ENCODE measurements at places on chromosomes 5 and 9. TPM values are rescaled to one million over a fixed set of nuclear protein-coding genes. Genes with fewer than 3 reads are reported as not detected.

SPATA31A3 gene
- total RNA-seq: not detected

SEMA4D gene
- 368 TPM for total RNA-seq

SPINK6 gene
- not detected for total RNA-seq

PGM5 gene
- not detected for total RNA-seq

FRMPD1 gene
- not detected for total RNA-seq

CARD6 gene
- total RNA-seq: 1.7 TPM

FLT4 gene
- total RNA-seq: 2.0 TPM

DNA sequence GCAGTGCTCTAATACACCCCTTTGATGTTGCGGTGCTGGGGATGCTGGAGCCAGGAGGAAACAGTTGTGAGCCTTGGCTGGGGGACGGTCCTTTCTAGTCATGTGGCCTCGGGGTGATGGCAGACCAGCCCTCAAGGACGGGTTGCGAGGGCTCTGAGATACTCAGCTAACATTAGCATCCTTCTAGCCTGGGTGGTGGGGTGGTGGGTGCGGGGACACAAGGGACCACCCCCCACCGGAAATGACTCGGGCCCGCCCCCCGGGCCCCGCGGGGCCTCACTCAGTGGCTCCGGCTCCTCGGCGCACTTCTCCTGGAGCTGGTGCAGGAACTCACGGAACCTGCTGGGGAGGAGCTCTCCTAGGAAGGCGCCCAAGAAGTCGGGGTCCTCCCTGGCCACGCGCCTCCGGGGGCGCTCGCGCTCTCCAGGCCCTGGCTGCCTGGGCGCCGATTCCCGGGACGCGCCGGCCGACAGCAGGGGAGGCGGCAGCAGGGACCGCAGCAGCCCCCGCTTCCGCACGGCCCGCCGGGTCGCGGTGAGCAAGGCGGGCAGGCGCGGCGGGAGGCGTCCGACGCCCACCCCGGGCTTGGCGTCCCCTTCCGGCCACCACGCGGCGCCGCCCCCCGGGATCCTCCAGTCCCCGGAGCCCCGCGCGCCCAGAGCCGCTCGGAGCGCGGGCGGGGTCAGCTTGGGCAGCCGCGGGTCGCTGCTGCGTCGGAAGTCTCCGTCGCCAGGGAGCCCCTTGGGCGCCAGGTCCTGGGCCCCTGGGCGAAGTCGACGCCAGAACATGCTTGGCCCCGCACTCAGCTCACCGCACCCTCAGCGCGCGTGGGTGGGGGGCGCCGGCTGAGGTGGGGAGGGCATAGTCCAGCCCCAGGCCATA, 873 bp downstream of the C9orf50 start:
- H3K27ac ChIP-seq: no peak overlapping the region
- H3K4me3 ChIP-seq: peak overlapping the region; percentile 3
- no peaks in the 10 kb centered on the region for H3K36me3 ChIP-seq
- DNase-seq: peak; percentile 72

GRCh38 chr9:22682536-22682935, 235.9 kb downstream of the DMRTA1 start:
- no peak overlapping the region for H3K4me3 ChIP-seq
- DNase-seq: no peak
- H3K27ac ChIP-seq: peak overlapping the region; percentile 70
- peaks cover 10% of the 10 kb centered on the region for H3K4me1 ChIP-seq

DNA sequence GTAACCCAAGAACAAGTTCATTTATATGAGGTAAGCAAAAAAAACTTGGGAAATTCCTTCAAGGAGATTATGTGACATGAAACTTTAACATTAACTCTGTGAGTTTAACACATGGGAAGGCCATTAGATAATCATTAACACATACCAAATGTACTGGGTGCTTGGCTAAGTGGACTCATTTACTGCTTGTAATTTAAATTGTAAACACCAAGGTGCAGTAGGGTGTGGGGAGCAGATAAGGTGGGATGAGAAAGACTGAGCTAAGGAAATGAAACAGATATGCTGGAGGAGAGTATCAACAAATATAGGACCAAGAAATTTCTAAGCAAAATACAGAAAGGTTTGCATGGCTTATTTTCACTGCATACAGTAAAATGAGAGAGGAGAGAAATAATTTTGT, 2384.8 kb upstream of the ACO1 start:
- H3K27me3 ChIP-seq: no peaks in the 10 kb centered on the region
- H3K4me1 ChIP-seq: no peaks in the 10 kb centered on the region
- H3K4me3 ChIP-seq: no peak overlapping the region
- no peak for DNase-seq
- H3K27ac ChIP-seq: no peak overlapping the region

DNA sequence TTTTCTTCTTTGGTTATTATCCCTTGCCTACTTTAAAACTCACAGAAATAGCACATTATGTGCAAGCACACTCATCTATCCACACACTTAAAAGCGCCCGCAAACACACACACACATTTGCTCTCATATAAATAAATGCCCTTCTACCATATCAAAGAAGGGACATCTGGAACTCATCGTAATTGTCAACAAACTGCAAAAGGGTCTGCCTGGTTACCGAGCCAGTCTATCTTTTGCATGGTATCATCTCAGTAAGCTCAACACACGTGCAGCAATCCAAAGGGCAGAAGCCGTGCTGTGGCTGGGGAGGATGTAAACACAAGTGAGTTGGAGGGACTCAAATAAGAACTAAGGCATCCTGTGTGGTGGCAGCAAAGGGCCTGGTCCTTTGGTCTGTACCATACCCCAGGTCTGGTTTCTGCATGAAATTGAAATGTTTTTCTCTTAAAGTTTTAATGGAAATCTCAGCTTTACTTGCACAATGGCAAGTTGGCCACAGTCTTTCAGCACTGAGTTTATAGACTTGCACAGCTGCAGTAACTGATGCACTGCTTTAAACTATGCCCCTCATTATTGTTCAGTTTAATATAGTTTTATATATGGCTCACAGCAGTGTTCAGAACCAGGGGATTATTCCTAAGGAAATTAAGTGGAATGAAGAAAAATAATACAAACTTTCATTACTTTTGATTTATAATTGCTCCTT, 331.0 kb downstream of the ADAMTS6 start:
- H3K4me1 ChIP-seq: no peaks in the 10 kb centered on the region
- H3K4me3 ChIP-seq: no peak overlapping the region
- no peaks in the 10 kb centered on the region for H3K27me3 ChIP-seq
- H3K36me3 ChIP-seq: no peaks in the 10 kb centered on the region
- H3K27ac ChIP-seq: no peak overlapping the region

- no peaks in the 10 kb centered on the region for H3K36me3 ChIP-seq
- H3K27me3 ChIP-seq: no peaks in the 10 kb centered on the region
- H3K4me3 ChIP-seq: no peak overlapping the region
- H3K4me1 ChIP-seq: no peaks in the 10 kb centered on the region
- H3K27ac ChIP-seq: no peak overlapping the region
- DNase-seq: peak; percentile 28
Measured at GRCh38 chr5:39801306-39801705, 376.5 kb upstream of the DAB2 start.

- peak overlapping the region; percentile 53 for H3K4me3 ChIP-seq
- H3K27ac ChIP-seq: peak overlapping the region; percentile 74
- H3K4me1 ChIP-seq: peaks cover 14% of the 10 kb centered on the region
- H3K36me3 ChIP-seq: no peaks in the 10 kb centered on the region
Measured at GRCh38 chr5:58933891-58934628, 351.2 kb downstream of the RAB3C start.

DNA sequence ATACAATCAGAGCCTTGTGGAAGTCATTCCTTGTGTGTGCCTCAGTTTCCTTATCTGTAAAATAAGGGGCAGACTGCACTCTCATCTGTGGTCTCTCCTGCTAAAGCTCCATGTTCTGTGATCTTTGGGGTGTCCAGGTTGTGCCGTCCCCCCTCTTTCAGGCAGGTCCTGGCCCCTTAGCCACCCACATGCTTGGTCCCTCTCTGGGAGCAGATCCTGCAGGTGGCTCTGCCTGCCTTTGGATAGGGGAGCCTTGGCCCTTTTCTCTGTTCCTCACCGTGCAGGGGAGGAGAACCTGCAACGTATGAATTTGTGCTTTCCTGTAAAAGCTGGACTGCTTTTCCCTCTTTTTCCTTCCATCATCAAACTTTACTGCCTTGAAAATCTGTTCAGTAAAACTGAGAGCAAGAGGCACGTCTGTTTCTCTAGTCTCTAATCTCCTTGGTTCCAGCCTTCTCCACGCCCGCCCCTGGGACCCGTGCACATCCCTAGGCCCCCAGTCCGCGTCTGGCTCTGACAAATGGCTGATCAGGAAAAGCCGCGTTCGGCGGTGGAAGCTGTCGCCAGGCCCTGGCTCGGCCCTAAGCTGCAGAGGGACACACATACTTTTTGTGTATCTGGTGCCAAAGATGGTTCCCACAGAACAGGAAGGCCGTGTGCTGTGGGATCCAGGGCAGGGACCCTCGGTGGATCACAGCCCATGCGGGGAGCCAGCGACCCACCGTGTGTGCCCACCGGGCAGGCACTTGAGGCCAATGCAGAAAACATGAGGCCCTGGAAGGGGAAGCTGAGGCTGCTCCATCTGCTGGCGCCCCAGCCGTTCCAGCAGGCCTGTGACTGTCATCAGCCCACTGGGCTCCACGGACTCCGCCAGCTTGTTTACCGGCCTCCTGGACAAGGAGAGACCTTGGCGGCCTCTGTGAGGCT, 43.4 kb upstream of the COL5A1 start:
- no peaks in the 10 kb centered on the region for H3K36me3 ChIP-seq
- H3K27me3 ChIP-seq: no peaks in the 10 kb centered on the region
- no peaks in the 10 kb centered on the region for H3K4me1 ChIP-seq
- peak; percentile 43 for DNase-seq
- no peak overlapping the region for H3K4me3 ChIP-seq

DNA sequence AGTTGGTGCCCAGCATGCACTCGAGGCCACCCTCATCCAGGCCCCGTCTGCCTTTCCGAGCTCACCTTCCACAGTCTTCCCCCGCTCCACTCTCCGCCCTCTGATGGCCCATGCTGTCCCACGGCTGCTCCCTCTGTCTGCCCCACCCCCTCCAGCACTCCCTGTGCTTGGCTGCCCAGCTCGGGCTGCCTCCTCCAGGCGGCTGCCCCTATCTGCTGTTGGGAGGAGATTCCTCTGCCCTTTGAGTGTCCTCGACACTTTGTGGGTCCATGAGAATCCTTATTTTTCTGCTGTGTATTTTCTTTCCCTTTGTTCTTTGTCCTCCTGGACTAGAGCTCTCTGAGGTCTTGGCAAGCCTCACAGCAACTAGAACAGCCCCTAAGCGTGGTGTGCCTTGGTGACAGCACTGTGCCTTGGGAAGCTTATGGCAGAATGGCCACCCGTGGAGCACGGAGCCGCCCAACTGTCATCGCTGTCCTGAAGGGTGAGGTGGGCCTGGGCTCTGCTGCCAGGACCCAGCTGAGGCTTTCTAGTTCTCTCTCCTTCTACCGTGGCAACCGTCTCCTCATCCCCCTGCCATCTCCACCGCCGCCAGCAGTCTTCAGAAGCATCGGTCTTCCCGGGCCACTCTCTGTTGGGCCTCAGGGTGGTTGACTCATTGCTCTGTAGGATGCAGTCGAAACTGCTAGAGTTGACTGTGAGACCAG, 5.2 kb downstream of the NTMT1 start:
- H3K27ac ChIP-seq: no peak overlapping the region
- H3K36me3 ChIP-seq: peaks cover 45% of the 10 kb centered on the region
- H3K4me1 ChIP-seq: peaks cover 31% of the 10 kb centered on the region
- H3K27me3 ChIP-seq: no peaks in the 10 kb centered on the region

- no peak overlapping the region for H3K4me3 ChIP-seq
- H3K27me3 ChIP-seq: no peaks in the 10 kb centered on the region
- peaks cover 9% of the 10 kb centered on the region for H3K4me1 ChIP-seq
- H3K36me3 ChIP-seq: peaks cover 79% of the 10 kb centered on the region
- H3K27ac ChIP-seq: no peak overlapping the region
Measured at GRCh38 chr5:169711551-169712225, 74.6 kb downstream of the DOCK2 start.

DNA sequence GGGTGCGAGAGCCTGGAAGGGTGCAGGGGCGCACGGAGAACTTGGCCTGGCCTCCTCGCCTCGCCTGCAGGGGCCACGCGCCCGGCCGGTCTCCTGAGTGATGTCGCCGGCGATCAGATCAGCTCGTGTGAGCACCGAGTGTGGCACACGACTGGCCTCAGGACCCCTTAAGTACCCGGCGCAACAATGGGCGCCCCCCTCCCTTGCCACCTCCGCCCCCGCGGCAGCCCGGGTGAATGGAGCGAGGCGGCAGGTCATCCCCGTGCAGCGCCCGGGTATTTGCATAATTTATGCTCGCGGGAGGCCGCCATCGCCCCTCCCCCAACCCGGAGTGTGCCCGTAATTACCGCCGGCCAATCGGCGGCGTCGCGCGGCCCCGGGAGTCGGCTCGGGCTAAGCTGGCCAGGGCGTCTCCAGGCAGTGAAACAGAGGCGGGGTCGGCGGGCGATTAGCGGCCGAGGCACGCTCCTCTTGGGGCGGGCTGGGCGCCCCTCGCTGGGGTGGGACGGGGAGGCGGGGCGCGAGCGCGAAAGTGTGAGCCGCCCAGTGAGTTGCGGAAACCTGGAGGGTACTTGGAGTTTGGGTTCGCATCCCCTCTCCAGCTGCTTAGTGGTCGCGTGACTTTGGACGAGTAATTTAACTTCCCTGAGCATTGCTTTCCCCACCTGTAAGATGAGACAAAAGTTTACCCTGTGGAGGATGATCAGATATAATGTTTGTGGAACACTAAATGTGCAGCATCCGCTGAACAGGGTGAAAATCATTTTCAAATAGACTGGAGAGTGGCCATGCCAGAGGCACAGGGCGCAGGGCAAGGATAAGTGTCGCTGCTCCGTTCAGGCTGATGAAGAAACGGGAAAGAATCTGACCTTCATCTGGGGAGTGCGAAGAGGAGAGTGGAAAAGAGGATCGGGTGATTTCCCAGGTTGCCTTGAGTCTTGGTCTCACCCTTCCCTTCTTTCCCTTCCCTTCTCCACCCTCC, at the start of gene NEUROG1:
Gene NEUROG1 (minus strand): TSS at position 145 of the 982 bp plus-strand sequence. CDS start 274 bp downstream, outside the sequence.
- peak within 1 kb of the TSS; percentile 30 for H3K4me3 ChIP-seq
- H3K36me3 ChIP-seq: peaks cover 2% of the 10 kb centered on the region
- peaks cover 3% of the 10 kb centered on the region for H3K4me1 ChIP-seq

- DNase-seq: peak; percentile 61
- no peaks in the 10 kb centered on the region for H3K27me3 ChIP-seq
- no peaks in the 10 kb centered on the region for H3K36me3 ChIP-seq
- no peak overlapping the region for H3K4me3 ChIP-seq
- H3K4me1 ChIP-seq: peaks cover 32% of the 10 kb centered on the region
- H3K27ac ChIP-seq: no peak overlapping the region
Measured at GRCh38 chr5:143592648-143593047, 189.2 kb upstream of the NR3C1 start.

GRCh38 chr9:16611001-16611400, 259.5 kb downstream of the BNC2 start:
- H3K4me3 ChIP-seq: no peak overlapping the region
- no peaks in the 10 kb centered on the region for H3K27me3 ChIP-seq

GRCh38 chr9:99485459-99485858, 263.4 kb downstream of the SEC61B start:
- H3K4me1 ChIP-seq: no peaks in the 10 kb centered on the region
- peaks cover 25% of the 10 kb centered on the region for H3K27me3 ChIP-seq
- H3K27ac ChIP-seq: no peak overlapping the region

GRCh38 chr5:138438724-138439476, at the start of gene REEP2:
Gene REEP2 (plus strand): TSS chr5:138439057. CDS start chr5:138439209, 152 bp downstream.
- peaks cover 3% of the 10 kb centered on the region for H3K27me3 ChIP-seq
- DNase-seq: peak; percentile 90
- H3K4me1 ChIP-seq: peaks cover 12% of the 10 kb centered on the region
- H3K27ac ChIP-seq: peak within 1 kb of the TSS; percentile 76
- H3K4me3 ChIP-seq: peak within 1 kb of the TSS; percentile 81
- H3K36me3 ChIP-seq: peaks cover 25% of the 10 kb centered on the region

GRCh38 chr9:22169727-22170503, 160.8 kb upstream of the CDKN2B start:
- H3K27me3 ChIP-seq: peaks cover 28% of the 10 kb centered on the region
- H3K4me1 ChIP-seq: peaks cover 2% of the 10 kb centered on the region
- no peak for DNase-seq
- H3K36me3 ChIP-seq: no peaks in the 10 kb centered on the region
- no peak overlapping the region for H3K4me3 ChIP-seq

Data from activated CD4-positive, alpha-beta T cell treated with anti-CD3 and anti-CD28 coated beads, Interleukin-2, amount 10 ng/mL, durations not matched to agents 24 days and 14 days (primary cell).